ENCODE measurements at places on chromosomes 5 and 9. TPM values are rescaled to one million over a fixed set of nuclear protein-coding genes. Genes with fewer than 3 reads are reported as not detected.

GRCh38 chr5:28737682-28738081 is 1699.3 kb upstream of the CDH9 start:
- DNase-seq = no peak

DNA sequence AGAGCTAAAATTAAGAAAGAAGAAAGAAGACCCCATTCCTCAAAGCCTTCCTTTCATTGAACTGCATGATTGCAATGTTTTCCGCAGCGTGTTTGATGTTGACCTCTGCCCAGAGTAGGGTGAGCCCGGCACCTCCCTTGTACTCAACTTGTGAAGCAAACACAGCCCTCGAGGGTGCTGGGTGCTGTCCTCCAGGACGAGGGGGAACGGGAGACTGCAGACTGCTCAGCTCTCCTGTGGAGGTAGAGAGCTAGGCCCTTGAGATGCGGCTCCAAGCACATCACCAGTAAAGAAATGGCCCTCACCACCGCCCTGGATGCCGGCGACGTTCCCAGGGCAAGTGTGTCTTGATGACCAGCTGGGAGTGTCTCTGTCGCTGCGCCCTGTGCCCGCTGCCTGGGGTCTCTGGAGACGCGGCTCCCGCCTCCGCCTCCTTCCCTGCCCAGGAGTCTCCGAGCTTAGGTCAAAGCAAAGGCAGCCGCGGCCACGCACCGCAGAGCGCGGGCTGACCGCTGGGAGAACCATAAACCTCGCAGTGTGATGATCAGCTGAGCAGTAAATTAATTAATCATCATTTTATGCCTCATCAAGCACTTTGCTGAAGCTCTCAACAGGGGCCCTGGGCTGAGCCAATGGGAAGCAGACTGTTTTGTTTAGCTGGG is 108.7 kb downstream of the IRX2 start:
- DNase-seq = no peak

DNA sequence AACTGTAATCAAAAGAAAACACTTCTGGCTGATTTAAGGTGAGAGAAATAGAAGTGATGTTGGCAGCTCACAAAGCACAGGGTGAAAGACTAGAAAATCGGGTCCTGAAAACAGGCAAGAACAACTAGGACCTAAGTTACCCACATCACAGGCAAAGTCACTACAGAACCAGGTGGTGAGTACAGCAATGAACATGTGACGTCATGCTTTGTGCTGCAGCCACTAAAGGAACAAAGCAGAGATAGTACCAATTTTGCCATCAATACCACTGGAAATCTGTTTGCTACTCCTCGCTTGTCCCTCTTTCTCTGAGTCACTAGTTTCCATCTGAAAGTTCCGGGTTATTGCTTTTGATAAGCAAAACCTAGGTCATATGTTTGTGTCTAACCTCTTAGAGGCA is 326.7 kb downstream of the GABRB2 start:
- DNase-seq = no peak

Gene NMUR2
- 0.09 TPM for polyA plus RNA-seq

Gene BTNL9
- polyA plus RNA-seq = 57.8 TPM

Gene CYLC2
- polyA plus RNA-seq = not detected
